ENCODE measurements at places on chromosomes 11 and 22.

DNA sequence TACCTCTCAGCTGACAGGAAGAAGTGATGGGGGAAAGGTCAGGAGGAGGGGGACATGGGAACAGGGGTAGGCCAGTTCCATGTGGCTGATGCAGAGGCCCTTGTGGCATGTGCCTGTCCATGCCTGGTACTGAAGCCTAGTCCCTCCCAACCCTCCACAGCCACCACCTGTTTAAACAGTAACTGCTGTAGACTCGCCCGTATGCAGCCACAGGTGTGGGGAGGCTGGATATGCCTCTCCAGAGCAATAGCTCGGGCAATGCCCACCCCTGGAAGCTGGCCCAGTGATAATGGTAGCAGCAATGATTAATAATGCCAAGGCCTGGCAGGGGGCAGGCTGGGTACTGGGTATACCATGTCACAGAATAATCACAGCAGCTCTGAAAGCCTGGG, 2.3 kb downstream of the SMTN start:
- no peak for DNase-seq

- DNase-seq: peak; percentile 73
These were observed 579 bp upstream of the RASD2 start for GRCh38 chr22:35539910-35540594.

DNA sequence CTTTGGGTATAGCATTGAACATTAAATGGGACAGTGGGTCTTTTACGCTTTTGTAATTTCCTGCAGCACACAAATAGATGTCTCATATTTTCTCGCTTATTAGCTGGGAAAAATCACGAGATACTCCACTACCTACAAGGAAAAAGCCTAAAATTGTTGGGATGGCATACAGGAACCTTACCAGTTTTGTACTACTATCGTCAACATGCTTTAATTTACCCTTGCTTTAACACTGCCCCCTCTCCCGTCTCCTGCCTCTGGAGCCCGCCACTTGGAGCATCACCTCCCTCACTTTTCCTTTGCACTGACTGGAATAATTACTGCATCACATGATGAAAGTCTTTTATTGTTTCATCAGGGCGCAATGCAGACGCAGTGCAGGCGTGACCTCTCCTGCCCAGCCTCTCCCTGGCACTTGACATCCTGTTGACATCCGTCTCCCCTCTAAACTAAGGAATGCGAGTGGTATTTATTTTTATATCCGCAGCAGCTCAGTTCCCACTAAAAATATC, 1.0 kb upstream of the FNBP4 start:
- peak; percentile 80 for DNase-seq

- DNase-seq: no peak
These were observed 103.4 kb upstream of the ASPHD2 start for GRCh38 chr22:26325641-26326040.
